ENCODE measurements at places on chromosomes 12 and 14. TPM values are rescaled to one million over a fixed set of nuclear protein-coding genes. Genes with fewer than 3 reads are reported as not detected.

The VASH1 gene
- polyA plus RNA-seq: 32.3 TPM

DNA sequence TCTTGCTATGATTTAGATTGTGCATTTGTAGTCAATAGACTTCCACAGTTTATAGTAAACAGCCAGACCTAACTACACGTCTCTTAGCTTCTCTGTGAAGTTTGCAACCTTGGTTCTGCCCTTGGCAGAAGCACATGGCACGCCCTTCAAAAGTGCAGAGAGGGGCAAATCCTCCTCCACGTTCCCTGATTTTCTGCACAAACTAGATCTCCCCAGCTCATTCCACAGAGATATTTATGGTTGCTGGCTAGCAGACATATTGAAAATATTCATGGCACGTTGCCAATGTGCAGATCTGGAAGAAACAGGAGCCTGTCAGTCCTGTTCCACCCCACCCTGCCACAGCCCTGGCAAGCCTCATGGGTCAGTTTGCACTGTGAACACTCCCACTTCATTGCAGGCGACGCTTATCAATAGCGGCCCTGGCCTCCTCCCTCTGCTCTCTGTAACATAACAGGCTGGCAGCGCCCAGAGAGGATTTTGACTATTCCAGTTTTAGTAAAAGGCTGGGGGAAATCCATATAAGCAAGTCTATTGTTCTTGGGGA is 6.5 kb upstream of the LGALS3 start:
- no peak for DNase-seq

The NEUROD4 gene
- not detected for polyA plus RNA-seq

The POTEM gene
- not detected for polyA plus RNA-seq

The NFYB gene
- 129 TPM for polyA plus RNA-seq

The TAS2R8 gene
- polyA plus RNA-seq: not detected

The CLEC2D gene
- 11.8 TPM for polyA plus RNA-seq

The NAV3 gene
- polyA plus RNA-seq: 10.5 TPM

DNA sequence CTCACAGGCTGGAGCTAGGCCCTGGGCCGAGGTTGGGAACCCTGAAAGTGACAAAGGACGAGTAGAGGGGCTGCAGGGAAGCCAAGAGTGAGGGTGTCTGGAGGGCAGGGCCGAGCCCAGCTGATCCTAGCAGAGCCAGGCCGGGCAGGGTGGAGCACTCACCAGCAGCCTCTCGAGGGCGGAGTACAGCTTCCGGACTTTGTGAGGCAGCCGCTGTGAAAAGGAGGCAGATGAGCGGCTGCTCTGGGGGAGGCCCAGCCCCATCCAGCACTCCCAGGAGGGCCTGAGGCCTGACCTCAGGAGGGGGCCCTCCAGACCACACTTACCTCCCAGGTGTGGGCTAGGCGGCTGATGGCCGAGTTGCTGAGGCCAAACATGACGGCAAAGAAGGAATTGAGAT is 14.7 kb upstream of the ENDOU start:
- DNase-seq: no peak

DNA sequence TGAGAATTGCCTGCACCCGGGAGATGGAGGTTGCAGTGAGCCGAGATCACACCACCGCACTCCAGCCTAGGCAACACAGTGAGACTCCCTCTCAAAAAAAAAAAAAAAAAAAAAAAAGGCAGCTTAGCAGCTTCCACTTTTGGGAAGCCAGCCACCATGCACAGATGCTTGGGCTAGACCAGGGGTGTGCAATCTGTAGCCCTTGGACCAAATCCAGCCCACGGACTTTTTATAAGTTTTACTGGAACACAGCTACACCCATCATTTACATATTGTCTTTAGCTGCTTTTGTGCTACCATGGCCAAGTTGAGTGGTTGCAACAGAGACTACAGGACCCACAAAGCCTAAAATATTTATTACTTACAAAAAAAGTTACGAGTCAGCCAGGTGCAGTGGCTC is 6.7 kb downstream of the CIT start:
- DNase-seq: no peak

The IL22 gene
- not detected for polyA plus RNA-seq

GRCh38 chr14:97644365-97644764 is 847.2 kb downstream of the VRK1 start:
- DNase-seq: no peak

The JDP2 gene
- polyA plus RNA-seq: 19.6 TPM

The ADAMTS20 gene
- 0.61 TPM for polyA plus RNA-seq

Measured in right renal cortex interstitium (tissue), 3 donors.